ENCODE measurements at places on chromosomes 1 and 21.

- no peak for DNase-seq
Observed at GRCh38 chr1:62613325-62613727, 16.0 kb downstream of the ANGPTL3 start.

- no peak for DNase-seq
Observed at GRCh38 chr1:244074559-244075171, 23.6 kb downstream of the ZBTB18 start.

DNA sequence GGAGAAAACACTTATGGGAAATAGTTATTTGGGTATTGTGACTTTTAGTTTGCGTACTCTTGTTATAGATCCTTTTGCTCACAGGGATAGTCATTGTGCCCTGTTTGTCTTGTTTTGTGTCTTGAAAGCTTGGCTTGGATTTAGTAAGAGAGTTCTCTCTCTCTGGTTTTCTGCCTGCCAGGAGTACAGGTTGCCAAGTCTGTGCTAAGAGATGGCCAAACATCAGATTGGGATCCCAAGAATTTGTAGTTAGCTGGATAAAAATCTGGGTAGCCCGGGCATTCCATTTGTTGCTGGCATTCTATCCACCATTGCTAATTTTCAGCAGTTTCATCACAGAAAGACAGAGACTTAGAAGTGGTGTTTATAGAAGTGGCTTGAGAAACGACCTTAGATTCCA is 222.2 kb downstream of the NRIP1 start:
- no peak for DNase-seq

GRCh38 chr1:119160409-119160808 is 20.0 kb upstream of the WARS2 start:
- DNase-seq = no peak

Measured in HS-27A (cell line).